Right lung (tissue), 10 donors: ENCODE measurements at places on chromosomes 16 and 17.
A peak's percentile ranks its signal among the peaks of the same experiment; 100 is the strongest.

GRCh38 chr17:81301195-81302144 lies 6.4 kb upstream of the SLC38A10 start:
- no peak for DNase-seq

DNA sequence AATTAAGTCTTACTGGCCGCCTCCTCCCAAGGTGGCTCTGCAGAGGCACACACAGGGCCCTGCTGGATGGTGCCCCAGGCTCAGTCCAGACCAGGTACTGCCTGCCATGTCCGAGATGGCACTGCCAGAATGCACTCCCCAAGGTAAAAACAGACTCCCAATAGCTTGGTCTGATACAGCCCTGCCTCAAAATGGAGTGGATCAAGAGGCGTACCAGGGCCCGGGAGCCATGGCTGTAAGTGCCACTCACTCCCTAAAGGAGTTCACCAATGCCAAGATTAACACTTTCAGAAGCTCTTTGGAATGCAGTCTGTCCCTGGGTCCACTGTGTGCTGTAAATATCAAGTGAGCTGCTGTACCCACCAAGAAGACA lies 576 bp upstream of the MYO18A start:
- no peak for DNase-seq

DNA sequence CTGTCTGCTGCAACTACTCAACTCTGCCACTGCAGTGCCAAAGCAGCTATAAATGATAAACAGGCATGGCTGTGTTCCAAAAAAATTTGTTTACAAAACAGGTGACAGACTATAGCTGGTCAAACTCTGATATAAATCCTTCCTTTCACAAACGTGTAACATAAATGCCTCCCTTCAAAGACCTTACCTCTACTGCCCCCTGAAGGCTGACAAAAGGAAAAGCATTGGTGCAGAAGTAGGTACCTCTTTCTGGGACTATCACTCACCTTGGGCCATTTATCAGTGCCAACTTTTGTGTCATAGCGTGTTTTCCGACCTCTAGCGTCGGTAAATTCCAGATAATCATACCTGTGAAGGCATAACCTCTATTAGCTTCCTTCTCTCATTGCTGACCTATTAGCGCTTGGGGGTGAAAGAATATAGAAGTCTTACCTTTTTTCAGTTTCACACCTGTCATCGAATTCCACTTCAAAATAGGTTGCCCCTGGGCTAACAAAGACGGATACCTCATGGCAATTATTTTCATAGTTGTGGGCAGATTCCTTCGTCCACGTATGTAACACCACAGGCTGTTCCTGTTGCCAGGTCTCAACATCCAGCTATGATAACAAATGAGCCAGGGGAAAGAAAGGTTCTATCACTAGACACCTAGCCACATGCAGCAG lies 67.9 kb downstream of the ZZEF1 start:
- no peak for DNase-seq

DNA sequence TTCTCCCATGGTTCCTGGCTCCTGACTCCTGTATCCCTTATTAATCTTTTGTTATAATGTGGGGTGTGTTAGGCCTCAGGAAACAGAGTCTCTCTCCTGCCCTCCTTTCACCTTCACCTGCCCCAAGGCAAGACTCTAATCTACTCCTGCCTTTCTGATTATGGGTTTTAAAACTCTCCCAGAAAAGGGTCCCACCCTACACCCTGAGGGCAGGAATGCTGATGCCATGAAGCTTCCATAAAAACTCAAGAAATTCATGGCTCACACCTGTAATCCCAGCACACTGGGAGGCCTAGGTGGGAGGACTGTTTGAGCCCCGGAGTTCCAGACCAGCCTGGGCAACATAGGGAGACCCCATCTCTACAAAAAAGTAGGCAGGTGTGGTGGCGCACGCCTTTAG lies 18.6 kb upstream of the SRCAP start:
- no peak for DNase-seq

- no peak for DNase-seq
Measured at GRCh38 chr17:50835301-50836234, at the start of gene WFIKKN2. Gene WFIKKN2, plus strand, starts transcription at chr17:50835586. Its CDS starts 352 bp downstream, at chr17:50835938.

DNA sequence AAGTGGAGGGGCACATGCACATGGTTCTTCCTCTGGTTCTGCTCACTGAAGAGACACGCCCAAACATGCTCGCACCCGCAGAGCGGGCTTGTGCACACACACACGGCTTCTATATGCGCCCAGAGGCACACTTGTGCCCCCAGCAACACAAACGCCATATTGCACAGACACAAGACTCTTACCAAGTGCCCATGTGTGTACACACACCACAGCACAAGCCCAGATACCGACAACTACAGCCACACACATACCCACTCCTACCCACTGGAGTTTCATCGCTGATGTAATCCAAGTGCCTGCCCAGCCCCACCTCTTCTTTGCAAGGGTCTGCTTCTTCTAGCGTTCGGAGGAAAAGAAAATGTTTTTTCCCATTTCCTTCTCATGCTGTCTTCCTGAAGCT lies 6.5 kb upstream of the PRR29 start:
- DNase-seq: no peak

- no peak for DNase-seq
Measured at GRCh38 chr17:79909121-79909520, 69.9 kb upstream of the CBX4 start.

DNA sequence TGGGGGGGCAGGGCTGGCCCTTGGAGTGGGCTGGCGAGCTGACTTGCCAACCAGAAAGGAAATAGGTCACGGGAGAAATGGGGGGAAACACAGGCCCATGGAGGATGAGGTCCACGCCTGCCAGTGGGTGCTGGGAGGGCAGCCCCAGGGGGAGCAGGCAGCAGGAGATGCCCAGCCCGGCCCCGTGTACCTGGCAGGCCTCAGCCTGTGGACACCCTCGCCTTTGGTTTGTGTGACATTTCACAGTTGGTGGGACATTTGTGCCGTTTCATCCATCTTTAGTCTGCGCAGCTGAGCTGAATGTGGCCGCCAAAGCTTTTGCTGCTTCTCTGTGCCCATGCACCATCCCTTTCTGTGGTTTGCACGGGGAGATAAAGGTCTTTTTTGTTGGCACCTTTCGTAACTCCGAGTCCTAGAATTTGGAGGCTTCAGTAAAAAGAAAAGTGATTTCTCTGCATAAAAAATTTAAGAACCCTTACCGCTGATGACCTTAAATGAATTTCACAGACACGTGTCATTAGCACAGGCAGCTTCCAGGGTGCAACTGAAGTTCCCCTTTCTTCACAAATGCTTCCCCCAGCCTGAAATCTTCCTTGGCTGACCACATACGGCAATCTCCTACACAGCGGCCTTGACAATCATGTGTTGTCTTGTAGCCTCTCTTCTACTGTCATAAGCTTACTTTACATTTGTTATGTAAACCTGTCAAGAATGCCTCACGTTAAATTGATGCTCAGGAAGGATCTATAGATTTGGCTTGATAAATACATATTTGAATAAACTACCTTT lies 193.6 kb downstream of the RPTOR start:
- no peak for DNase-seq

GRCh38 chr17:63927464-63928171 lies 4.5 kb downstream of the CD79B start:
- no peak for DNase-seq

DNA sequence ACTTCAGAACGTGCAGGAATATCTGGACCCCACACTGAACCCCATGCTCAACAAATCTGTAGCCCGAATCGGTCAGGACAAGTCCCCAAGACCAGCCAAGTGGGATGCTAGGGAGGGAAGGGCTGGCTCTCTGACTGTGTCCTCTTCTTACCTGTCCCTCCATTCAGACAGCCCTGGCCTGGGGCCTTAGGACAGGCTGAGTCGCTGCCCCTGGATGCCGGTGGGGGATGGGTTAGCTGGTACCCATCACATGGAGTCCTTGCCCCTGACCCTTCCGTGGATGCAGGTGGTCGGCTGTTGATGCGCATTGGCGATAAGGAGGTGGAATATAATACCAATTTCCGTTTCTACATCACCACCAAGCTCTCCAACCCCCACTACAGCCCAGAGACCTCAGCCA lies 16.0 kb upstream of the KDM6B start:
- no peak for DNase-seq

DNA sequence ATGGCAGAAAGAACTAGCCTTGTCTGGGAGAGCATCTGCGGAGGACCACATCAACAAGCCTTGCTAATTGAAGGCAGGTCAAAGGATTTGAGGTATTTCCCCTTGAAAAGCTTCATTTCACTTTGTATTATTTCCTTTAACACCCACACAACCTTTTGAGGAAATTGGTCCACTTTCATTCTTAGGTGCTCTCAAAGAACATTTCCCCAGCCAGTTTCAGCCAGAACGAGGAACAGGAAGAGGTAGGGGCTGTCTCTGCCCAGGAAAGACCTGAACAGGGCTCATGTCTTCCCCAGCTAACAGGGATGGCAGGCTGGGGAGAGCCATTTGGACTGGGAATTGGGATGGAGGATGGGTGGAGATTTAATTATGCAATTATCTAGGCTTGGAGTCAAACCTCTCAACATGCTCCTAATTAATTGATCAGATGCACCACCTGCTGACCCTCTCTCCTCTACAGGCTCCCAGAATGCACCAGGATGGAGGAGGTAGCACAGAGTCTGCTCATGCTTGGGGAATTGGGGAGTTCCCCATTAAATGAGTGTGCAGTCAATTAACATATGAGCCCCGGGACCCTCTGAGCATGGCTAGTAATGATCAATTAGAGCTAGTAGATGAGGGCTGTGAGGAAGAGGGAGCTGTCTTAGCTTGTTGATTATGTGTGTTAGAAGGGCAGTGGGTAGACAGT lies 84.6 kb downstream of the GP2 start:
- DNase-seq: no peak

DNA sequence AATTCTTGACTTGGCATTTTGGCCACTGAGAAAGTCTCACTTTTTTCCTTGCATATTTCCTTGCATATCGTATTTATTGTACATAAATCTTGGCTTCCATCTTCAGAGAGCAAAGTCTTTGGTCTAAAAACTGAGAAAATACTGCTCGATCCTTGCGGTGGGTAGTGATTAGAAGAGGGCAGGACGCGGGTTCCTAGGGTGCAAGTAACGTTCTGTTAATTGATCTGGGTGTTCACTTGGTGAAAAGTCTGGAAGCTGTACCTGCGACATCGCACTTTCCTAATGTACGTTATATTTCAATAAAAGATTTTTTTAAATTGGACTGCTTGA lies 758 bp upstream of the UBALD2 start:
- no peak for DNase-seq

- no peak for DNase-seq
Measured at GRCh38 chr16:53920988-53921387, 217.0 kb downstream of the FTO start.

DNA sequence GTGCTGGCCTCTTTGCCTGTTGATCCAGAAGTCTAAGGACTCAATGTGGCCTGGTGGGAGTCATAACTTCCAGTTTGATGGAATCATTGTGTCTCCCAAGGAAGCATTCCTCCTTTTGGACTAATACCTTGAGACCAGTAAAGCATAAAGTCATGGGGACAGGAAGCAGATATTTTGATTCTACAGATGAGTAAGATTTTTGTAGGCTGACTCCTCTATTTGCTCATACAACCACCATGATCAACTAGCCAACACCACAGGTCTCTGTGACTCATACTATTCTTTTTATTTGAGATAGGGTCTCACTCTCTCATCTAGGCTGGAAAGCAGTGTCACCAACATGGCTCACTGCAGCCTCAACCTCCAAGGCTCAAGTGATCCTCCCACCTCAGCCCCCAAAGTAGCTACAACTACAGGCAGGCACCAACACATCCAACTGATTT lies 6.2 kb downstream of the MT2A start:
- DNase-seq: no peak

- no peak for DNase-seq
Measured at GRCh38 chr17:49747632-49748031, 16.3 kb downstream of the FAM117A start.

- no peak for DNase-seq
Measured at GRCh38 chr17:63369233-63369632, 76.9 kb downstream of the CYB561 start.

DNA sequence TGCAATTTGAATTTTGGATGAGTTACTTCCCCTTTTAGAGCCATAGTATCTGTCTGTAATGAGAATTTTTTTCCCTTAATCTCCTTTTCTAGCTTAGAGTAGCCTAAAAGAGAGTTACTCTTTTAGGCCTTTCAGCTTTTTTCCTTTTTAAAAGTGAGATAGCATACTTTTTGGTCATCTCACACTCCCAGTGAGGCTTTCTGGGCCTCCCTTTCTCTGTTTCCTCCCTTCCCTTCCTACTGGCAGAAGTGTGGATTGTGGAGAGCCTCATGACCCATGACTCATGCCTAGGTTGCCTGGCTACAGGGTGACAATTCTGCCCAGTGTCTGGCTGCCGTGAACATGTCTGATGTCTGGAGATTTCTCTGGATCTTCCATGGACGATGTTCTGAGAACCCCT lies 15.2 kb downstream of the KRT23 start:
- DNase-seq: no peak

GRCh38 chr17:7703584-7704479 lies 1.2 kb upstream of the EFNB3 start:
- peak; percentile 73 for DNase-seq

DNA sequence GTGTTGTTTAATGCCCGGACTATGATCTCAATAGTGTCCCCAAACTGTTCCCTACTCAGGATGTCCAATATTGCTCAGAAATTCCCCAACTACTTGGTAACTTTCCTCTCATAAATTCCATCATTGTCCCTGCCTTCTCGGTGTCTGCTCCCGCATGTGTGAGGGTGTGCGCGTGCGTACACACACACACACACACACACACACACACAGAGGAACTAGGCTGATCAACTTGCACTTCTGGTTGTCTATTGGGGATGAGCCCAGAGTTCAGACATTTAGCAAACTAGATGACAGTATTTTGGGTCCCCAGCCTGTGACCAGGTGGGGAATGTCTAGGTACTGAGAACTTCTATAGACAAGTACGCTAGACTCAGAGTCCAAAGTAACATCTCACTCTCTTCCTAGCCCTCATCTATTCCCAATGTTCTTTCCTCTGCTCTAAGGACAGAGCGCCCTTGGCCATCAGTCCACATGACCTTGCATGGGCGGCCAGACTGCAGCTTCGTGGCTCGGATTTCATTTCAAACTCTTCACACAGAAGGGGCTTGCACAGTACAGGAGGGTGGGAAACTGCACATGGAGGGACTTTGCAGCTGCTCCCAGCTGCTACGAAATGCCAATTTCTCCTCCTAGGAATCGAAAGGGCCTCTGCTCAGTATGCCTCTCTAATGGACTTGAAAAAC lies 5.3 kb downstream of the HS3ST3A1 start:
- no peak for DNase-seq

- no peak for DNase-seq
Measured at GRCh38 chr17:76501827-76502307, 644 bp upstream of the RHBDF2 start.

DNA sequence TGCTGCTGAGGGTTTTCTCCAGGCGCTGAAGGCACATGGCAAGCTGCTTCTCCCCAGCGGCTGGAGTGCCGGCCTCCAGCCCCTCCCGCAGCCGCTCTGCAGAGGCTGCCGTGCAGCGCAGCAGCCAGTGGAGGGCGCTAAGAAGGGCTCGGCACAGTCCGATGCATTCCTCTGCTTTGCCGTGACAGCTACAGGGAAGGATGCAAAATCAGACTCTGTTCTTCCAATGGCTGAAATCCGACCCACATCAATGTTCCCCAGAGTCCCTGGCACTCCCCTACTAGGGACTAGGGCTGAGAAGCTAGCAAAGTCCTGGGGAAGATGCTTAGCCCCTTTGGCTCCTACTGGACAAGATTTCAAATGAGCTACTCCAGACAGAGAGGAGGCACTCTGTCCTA lies 19.0 kb downstream of the MED24 start:
- DNase-seq: no peak
